HS-27A (cell line): ENCODE measurements at places on chromosomes 11 and 22.

DNA sequence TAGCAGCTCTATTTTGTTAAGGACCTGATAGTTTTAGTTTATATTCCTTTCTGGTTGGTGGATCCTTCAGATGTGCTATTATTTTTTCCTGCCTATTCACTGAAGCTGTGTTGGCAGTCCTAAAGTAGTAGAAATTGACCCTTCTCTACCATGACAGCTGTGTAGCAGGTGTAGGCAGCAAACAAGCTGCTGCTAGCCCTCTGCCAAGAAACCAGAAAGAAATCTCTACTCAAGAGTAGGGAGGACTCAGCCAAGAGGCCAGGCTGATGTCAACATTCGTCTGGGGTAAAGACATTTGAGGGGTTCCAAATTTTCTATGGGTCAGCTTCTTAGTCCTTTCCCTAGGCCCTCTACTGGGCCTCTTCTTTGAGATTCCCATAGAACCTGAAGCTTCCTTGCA lies 51.2 kb downstream of the CSTF3 start:
- DNase-seq, result no peak

DNA sequence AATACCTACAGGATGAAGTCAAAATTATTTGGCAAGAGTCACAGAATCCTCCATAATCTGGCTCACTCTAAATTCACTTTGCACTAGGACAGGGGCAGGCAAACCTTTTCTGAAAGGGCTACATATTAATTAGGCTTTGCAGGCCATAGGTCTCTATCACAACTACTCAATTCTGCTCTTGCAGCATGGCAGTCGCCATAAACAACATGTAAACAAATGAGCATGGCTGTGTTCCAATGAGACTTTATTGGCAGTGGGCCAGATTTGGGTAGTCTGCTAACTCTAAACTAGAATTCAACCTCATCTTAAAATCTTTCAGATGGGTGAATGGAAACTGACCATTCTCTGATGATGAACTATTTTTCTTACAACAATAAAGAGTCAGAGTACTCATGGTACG lies 5.8 kb downstream of the THRSP start:
- DNase-seq, result no peak

- DNase-seq, result no peak
Measured at GRCh38 chr11:32056438-32056837, 34.4 kb upstream of the RCN1 start.

DNA sequence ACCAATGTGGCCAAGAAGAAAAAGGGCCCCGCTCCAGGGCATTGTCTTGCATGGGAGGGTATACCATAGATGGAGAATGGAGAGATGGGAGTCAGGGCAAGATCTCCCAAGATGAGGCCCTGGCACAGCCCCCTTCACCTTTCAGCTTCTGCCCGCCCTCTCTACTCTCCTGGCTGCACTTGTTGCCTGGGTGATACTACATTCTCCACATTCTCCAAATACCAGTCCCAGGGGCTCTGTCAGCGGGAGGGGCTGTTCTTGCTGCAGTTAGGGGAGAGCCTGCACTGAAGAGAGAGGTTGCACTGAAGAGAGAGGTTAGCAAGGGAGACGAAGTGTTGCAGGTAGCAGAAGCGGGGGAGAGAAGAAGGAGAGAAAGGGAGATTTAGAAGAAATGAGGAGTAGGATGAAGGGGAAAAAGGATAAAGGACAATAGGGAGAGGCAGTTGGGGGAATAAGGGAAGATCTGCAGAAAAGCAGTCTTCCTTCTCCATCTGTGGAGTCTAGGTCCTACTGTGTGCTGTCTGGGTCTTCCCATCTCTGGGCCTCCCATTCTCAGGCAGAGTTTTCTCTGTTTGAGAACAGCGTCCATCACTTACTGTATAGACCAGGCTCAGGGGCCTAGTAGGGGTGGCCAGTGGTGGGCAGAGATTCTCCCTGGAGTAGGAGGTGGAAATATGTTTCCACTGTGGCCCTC lies 8.0 kb downstream of the PHLDB1 start:
- DNase-seq, result peak; percentile 29

- no peak for DNase-seq
Measured at GRCh38 chr11:105108247-105108646, 31.3 kb downstream of the CARD18 start.
